ENCODE measurements at places on chromosomes 1 and 21.

DNA sequence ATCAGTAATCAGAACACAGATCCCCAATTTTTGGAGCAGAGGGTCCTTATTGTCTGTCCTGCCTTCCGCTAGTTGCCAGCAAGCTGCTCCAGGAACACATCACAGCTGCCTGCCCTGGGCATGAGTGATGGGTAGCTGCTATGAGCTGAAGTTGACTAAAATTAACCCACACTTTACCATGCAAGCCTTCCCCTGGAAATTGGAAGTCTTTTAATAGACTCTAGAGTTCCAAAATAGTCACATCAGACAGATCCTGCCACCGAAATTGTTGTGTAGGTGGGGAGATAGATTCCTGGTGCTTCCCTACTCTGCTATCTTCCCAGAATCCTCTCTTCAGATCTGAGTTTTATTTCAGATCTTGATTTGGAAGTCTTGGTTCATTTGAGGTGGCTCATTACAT is 63.1 kb upstream of the GCLM start:
- DNase-seq: no peak

GRCh38 chr1:207045453-207045852 is 5.6 kb downstream of the YOD1 start:
- no peak for DNase-seq

GRCh38 chr1:200036619-200037270 is 9.2 kb downstream of the NR5A2 start:
- DNase-seq: no peak

DNA sequence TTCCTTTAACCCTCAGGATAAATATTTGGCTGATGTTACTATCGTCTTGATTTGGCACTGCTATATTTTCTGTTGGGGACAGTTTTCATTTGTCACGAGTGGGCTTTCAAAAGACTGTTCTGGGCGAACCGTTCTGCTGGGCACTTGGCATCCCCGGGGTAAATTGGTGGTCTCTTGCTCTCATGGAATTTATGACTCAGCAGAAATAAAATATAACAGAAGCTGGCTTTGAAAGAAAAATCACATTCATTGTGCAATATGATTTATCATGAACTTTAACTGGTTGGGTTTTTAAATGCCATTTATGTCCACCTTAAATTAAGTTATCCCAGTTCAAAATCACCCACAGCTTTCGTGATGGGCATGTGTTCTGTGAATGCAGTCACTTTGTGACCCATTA is 147.3 kb downstream of the KAZN start:
- DNase-seq: no peak

GRCh38 chr1:44220001-44220751 is 6.9 kb downstream of the DMAP1 start:
- peak; percentile 8 for DNase-seq

- no peak for DNase-seq
These were observed 35.2 kb upstream of the CTPS1 start for GRCh38 chr1:40944326-40944725.

GRCh38 chr1:1067860-1068516 is 6.1 kb downstream of the RNF223 start:
- no peak for DNase-seq

DNA sequence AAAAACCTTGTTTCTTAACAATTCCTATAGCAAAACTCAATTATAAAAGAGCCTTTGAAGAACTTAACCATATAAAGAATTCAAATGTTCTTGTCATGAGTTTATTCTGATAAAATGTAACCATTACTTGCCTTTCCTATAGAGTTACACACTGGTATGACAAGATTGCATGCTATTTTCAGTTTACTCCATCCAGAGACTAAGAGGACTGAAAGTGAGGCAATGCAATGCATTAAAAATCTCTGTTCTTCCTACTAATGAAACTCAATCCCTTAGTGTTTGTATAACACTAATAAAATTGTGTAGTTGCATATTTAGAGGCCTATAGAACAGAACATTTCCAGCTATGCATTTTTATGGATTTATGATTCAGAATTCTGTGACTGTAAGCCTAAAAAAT is 88.1 kb downstream of the COP1 start:
- DNase-seq: no peak
